ENCODE measurements at places on chromosomes 4 and X.

- no peak for DNase-seq
Observed at GRCh38 chr4:30728311-30728710, 8.1 kb downstream of the PCDH7 start.

- no peak for DNase-seq
Observed at GRCh38 chr4:89123451-89123851, 12.1 kb downstream of the TIGD2 start.

DNA sequence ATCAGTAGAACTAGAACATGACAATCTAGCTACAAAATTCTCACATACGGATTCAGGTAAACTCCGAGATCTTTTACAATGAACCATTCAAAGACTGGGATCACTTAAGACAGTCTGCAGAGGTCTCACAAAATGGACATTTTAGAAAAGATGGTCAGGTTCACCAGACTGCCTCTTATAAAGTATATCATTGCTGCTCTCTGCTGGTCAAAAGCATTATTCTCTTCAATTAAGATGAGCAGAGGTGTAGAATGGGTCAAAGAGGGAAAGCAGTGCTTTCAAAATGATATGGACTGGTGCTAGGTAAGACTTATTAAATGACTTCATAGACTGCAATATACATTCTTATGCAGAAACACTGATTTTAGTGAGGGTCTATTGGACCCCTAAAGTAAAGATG, 434.7 kb downstream of the PACRGL start:
- DNase-seq = no peak

DNA sequence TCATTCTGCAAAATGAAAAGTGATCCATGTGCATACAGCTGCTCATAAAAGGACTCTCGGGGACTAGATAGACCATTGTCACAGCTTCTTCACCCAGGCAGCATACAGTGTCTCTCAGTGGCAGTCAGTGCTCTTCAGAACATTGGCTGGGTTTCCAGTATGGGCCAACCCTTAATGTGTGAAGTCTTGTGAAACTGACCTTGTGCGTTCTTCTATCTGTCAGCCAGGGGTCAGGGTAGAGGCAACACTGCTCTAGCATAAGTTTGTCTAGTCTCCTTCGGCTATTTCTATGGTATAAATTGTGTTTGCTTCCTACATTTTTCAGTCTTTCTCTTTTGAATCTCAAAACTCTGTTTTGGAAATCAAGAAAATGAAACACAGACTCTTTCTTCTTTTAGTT, 37.0 kb upstream of the SMIM31 start:
- no peak for DNase-seq

DNA sequence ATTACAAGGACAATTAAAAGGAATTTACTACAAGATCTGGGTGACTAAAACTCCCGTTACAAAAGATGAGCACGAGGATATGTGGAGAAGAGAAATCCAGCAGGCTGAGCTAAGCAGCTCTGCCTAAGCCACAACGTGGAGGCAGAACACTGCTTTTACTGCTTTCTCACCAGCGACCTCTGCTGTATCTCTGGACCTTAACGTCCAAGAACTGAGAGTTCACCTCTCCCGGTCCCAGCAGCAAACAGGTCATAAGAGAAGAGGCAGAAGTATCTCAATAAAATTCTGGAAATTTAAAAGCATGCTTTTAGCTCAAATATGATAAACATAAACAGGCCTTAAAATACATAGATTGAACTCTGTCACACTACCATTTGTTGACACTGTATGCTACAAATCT, 81.0 kb downstream of the ADGRA3 start:
- DNase-seq = no peak

- DNase-seq = no peak
Observed at GRCh38 chr4:186845137-186845842, 121.6 kb upstream of the FAT1 start.

DNA sequence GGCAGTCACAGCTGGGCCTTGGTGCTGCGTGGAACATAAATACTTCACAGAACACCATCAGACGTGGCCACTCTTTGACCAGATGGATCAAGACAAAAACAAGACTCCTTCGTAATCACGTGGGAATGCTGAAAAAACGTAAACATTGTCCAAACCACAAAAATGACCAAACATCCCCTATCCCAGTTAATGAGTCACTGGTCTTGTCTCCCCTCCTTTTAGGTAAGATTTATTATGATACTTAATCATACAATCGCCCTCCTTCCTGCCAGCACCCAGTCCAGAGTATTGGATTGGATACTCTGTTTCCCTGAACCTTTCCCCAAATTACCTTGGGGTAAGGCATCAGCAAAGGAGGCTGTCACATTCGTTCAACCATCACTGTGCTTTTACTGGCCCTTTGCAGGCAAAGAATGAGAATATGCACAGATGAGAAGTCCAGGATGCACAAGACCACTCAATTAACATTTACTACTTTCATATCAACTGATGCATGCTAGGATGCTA, 601 bp upstream of the TCEANC start:
- DNase-seq = no peak

- DNase-seq = no peak
Observed at GRCh38 chrX:73834219-73834618, 271.2 kb downstream of the CHIC1 start.

DNA sequence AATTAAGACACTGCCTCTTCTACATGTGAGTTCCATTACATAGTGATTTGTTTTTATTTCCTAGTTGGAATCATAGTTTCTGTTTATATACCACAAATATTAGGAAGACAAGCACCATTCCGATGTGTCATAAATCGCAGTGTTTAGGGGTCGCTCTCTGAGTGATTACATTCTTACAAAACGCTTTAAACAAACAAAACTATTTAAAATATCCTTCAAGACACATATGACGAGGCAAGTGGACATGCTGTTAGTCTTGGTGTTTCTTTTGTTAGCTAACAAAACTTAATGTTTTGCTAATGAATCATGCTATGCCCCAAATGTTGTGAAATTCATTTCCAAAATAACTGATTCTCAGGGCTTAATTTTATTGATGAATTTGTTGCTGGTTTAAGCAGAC, 1219.3 kb upstream of the PRKX start:
- DNase-seq = no peak

- DNase-seq = no peak
Observed at GRCh38 chr4:100103671-100104070, 86.6 kb downstream of the DDIT4L start.

DNA sequence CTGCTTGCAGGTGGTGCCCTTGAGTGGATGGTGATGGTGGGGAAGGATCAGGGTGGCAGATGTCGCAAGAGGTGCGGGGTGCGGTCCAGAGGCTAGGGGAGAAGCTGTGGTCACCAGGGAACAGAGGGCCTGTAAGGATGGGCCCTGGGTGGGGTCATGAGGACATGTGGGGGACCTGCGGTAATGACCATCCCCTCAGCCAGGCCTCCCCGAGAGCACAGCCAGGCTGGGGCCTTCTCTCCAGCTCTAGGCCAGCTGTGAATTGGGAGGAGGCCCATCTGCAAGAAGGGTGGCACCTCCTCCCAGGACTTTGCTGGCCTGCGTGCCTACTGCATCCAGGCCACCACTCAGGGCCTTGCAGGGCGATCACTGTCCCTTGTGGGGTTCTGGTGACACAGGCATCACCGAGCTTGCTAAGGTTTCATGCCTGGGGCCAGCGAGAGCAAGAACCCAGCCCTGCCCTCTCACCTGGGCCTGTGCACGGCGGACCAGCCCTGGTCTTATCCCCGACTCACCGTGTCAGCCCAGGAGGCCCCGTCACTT, 34.1 kb upstream of the MXD4 start:
- no peak for DNase-seq

DNA sequence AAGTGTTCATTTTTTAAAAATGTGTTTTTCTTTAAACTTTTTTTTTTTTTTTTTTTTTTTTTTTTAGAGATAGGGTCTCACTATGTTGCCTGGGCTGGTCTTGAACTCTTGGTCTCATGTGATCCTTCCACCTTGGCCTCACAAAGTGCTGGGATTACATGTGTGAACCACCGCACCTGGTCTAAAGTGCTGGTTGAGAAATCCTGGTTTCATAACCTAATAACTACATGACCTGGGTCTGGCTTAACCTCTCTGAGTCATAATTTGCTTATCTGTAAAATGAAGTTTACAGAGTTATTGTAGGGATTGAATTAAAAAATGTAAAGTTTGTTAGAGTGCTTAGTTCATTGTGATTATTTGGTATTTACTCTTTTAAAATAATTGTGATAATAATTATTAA, 5.2 kb downstream of the HSD17B13 start:
- no peak for DNase-seq

GRCh38 chrX:150239946-150240642, 123.0 kb upstream of the MAMLD1 start:
- DNase-seq = no peak

DNA sequence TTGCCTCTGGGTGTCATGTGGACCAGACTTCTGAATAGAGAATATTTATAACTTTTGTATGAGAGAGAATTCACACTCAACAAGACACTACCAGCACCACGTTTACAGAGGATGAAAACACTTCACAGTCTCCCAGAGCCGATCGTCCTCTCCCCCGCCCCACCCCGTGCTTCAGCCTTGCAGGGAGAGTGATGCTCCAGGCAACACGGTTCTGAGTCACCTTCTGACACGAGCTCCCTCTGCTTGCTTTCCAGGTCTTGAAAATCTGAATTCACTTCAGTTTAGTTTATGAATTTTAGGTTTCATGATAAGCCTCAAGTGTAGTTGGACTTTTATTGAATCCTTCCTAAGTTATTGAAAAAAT, 59.8 kb downstream of the CPLX1 start:
- DNase-seq = no peak

- no peak for DNase-seq
Observed at GRCh38 chrX:31320740-31321139, 248.9 kb upstream of the FTHL17 start.

DNA sequence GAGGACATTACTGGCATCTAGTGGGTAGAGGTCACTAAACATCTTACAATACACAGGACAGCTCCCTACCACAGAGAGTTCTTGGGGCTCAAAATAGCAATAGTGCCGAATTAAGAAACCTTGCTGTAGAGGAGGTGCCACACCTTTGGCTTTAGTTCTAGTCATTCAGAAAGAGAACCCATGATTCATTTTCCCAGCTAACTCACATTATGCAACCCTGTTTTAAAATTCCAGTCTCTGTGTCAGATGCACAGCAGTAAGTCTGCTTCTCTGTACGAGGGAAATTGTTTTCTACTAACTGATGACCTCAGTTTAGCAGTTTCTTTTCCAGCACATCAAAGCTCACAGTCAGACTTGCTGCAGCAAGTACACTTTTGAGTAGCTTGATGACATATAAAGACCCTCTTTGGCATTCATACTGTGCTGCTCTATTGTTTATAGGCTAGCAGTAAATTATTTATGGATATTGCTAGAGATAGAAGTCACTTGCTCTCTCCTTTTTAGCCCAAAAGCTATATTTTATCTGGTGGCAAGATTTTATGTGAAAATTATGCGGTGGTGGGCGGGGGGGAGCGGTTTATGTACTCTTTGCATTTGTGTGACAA, 487.8 kb upstream of the MAGEB18 start:
- no peak for DNase-seq

DNA sequence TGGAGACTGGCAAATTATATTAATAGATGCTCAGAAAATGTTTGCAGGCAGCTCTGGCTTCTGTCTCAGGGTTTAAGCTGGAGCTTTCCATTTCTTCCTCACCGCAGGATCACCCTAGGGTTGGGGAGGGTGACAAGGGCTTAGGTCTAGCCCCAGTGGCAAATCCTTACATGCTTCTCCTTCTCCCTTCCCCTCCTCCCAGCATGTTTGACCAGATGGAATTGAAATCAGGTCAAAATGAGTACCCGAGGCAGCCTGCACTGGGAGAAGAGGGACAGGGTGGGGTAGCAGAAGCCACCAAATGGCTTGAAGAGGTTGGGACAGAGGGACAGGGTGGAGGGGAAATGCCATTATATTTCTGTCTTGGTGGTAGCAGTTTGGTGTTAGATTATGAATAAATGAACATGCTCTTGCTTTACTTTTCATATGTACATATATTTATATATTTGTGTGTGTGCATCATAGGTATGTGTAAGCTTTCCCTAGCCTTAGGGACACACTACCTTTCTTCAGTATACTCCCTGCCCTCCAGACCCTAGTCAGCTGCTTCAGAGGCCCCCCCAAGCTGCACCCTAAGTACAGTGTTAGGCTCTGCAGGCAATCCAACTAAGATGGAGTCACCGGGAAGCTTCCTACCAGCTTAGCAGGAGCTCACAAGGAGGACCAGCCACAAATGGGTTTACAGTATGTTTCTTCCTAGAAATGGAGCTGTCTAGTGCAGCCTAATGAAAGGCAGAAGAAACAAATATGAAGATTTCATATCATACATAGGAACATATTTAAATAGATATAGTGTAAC, 1.8 kb downstream of the TMEM35A start:
- DNase-seq = no peak

DNA sequence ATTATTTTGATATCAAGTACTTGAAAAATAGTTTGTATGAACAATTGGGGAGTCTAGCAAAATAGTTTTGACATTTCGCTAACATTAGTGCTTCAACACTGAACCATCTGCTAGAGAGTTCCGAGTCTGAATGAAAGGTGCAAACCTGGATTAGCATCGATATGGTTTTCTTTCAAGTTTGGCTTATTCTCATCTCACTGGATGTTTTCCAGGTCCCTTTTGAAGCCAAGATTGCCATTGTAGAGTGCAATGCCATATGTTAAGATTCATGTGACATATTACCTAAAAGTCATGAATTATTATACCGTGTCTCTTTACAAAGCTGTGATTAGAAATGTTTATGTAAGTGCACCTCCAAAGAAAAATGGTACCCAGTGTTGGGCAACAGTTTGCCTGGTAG, 36.8 kb upstream of the NAA11 start:
- no peak for DNase-seq

DNA sequence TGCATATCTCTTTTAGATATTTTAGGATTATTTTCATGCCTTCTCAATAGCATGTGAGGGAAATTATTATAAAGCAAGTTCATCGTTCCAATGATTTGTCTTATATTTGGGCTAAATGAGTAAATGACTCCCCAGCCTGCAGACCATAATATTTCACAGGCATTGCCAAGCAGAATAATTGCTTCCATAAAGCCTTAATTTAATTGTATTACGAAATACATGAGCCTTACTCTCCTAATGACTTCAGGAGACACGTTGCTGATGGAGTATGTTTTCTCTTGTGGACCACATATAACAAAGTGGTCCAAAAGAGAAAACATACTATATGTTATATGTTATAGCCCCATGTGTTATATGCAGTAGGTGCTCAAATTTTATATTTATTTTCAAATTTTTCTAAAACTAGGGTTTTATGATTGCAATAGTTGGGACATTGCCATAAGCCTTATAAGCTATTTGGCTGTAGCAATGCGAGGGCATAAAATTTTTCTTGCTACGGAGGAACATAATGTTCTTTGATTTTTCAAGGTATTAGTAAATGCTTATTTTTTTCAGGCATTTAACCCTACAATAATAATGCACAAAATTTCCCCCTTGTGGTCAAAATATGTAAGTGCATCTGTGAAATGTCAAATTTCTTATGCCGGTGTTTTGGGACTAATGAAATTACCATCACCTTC, 26.2 kb upstream of the TMPRSS11D start:
- no peak for DNase-seq

- no peak for DNase-seq
Observed at GRCh38 chrX:113644426-113644825, 803.8 kb upstream of the AMOT start.

GRCh38 chr4:27915822-27916221, 1055.2 kb downstream of the STIM2 start:
- no peak for DNase-seq

GRCh38 chrX:18931972-18932371, 51.9 kb downstream of the PHKA2 start:
- DNase-seq = peak; percentile 34
